ENCODE measurements at places on chromosomes 11 and 22. TPM values are rescaled to one million over a fixed set of nuclear protein-coding genes. Genes with fewer than 3 reads are reported as not detected.

DNA sequence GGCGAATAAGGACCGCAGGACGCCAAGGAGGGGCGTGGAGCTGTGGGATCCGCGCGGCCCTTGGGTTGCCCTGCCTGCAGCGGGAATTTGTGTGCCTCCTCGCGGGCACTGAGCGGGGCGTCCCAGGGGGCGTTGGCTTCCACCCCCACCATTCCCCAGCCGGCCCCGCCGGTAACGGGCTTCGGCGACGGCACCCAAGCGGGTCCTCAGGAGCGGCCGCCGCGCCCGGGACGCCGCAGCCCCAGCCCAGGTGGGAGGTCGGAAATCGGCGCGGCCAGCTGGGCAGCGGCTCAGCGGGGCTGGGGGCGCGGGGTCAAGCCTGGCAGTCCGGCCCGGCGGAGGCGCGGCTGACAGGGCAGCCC is 320 bp downstream of the CLTCL1 start:
- no peak for DNase-seq

DNA sequence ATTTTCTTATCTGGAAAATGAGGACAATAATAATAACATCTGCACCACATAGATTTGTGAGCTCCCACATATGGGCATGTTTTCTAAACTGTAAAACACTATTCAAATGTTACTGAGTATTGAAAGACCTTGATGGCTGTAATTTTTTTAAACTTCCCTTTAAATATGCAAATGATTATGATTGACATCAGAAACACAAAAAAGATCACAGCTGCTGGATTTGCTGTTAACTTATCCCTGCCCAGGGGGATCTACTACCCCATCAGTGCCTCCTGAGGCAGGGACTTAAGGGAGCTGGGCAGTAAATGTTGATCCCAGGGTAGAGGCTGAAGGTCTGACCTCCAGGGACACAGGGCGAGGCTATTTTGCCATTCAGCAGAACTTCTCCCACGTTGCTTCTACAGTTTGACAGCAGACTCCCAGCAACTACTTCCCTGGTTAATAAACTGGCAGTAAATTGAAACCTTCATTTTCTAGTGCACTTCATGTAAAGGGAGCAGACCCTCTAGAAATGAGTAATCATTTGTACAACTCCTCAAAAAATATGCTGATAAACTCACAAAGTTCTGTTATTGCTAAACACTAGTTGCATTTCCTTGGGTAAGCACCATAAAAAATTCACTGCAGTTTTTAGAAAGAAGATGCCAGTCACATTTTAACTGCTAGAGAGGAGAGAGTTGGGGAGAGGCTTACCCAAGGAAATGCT is 20.3 kb downstream of the TMPRSS5 start:
- DNase-seq, result no peak

DNA sequence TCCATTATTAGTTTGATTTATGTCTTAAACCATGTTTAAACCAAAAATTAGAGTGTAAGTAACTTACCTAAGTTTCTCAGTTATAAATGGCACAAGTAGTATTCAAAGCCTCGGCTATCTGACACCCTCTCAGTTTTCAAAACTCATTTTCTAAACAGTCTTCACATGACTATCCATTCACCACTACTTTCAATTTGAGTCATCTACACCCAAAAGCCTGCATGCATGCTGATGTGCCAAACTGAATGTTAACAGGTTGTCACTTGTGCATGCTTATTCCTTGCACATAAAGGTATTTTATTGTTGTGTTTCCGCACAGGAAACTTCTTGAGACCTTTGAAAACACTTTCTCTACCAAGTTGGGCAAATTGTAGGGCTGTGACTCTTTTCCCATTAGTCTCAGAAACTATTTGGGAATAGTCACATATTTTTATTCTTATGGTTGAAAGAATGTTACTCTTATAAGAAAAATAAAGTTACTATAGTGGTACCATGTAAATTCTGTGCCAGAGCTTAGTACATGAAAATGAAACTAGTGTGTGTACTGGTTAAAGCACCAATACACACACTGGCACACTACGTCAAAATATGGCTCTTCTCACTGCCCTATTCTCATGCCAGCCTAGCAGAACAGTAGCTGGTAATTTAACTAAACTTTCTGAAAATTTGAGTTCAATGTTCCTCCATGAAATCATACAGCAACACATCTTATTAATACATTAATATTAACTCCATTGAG is 2.2 kb upstream of the OR51E2 start:
- DNase-seq, result no peak

GRCh38 chr22:42258126-42258525 is 12.3 kb downstream of the TCF20 start:
- no peak for DNase-seq

The TIMM10B gene
- 60.6 TPM for total RNA-seq

The SCARF2 gene
- 9.8 TPM for total RNA-seq

The PGA4 gene
- 9.9 TPM for total RNA-seq

DNA sequence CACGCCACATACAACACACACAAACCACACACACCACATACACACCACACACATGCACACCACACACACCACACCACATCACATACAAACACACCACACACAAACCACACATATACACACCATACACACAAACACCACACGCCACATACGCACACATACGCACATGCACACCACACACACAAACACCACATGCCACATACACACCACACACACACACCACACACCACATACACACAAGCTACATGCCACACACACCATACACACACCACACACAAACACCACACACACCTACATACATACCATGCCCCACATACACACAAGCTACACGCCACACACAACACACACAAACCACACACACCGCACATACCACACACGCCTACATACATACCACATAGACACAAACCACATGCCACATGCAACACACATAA is 15.7 kb upstream of the TH start:
- DNase-seq, result no peak

The ZBED5 gene
- 16.5 TPM for total RNA-seq

The SCN4B gene
- total RNA-seq, result 2.8 TPM

- no peak for DNase-seq
Observed at GRCh38 chr11:36229091-36229705, 60.0 kb downstream of the COMMD9 start.

DNA sequence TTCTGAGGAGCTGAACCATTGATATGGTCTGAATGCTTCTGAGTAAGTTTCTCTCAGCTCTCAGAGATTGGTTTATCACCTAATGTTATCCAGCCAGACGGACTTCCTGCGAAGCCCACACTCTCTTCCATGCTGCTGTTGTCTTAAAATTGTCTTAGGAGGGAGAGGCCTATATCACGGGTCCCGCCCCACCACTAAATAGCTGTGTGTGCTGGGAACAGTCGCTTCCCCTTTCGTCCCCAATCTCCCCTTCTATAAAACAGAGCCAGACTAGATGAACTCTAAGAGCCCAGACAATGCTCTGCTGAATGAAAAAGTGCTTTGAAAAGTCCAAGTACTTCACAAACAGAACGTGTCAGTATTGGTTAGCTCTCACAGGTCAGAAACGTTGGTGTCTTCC is 81.4 kb upstream of the AKIP1 start:
- DNase-seq, result no peak

DNA sequence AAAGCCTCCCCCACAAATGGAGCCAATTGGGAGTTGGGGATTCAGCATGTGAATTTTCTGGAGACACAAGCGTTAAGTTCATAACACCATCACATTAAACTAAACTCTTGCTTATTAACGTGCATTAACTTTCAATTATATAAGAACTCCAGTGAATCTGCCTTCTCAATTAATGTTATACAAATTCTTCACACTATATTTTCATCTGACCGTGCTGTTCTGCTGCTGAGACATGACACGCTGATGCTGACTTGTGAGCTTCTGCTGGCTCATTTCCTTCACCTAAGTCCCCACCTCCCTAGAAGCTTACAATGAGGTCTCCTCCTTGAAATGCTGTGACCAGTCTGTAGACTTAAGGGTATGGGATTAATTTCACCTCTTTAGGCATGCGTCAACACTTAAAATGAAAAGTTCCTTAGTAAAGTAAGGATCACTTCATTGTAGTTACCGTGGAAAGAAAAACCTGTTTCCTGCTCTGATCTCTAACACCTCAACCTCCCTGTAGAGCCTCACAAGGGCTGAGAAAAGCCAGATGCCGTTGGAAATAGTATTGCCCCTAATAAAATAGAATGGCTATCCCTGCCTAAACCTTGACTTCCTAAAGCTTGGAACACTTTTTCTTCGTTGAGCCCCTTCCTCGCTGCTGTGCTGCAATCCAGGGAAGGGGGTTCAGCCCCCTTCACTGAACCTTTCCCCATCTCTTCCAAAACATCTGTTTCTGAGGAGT is 2.2 kb downstream of the HBG2 start:
- no peak for DNase-seq

DNA sequence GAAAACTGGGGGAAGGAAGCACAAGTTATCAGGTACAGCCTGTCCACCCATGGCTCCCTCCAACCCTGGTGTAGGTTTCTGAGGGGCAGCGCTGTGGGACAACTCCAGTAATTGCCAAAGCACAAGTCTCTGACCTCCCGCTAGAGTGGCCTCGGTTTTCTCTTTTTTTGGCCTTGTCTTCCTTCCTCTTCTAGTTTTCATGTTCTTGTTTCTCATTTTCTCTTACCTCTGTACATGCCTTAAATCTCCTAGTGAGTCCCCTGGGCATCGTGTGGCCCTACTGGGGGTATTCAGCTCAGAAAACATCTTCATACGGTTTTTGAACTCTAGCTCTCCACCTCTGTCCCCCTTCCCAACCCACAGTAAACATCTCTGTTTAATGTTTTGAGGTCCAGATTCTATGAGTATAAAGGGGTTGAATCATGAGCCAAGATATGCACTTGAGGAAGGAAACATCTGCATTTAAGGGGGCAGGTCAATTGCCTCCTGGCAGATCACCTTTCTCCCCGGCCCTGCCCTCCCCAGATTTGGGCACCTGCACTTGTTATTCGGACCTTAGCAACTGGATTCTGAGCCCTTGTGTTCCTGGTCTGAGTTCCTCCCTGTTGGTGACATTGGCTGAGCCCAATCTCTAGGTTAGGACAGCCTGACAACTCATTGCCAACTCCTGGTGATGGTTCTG is 8.4 kb upstream of the LMO2 start:
- DNase-seq, result no peak

GRCh38 chr11:124179310-124179709 is 3.8 kb upstream of the OR10D3 start:
- DNase-seq, result no peak

- DNase-seq, result no peak
Observed at GRCh38 chr11:19980388-19980787, 179.9 kb downstream of the DBX1 start.

DNA sequence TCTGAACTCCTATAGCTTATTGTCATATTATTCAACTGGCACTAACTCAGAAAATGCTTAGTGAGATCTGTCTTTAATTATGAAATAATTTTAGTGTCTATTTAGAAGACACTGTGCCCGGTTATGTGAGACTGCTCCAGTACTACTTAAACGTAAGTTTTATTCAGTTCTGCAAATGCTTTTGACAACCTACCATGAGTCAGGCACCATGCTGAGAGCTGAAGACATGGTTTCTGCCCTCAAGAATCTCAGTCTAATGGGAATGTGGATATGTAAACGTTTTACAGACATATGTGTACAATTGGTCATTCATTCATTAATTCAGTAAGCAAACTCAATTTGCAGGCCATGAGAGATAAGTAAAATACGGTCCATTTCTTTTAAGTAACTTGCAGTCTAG is 40.0 kb downstream of the DCUN1D5 start:
- DNase-seq, result no peak

The C1QTNF5 gene
- total RNA-seq, result 46.4 TPM

The DCPS gene
- 8.2 TPM for total RNA-seq

- DNase-seq, result no peak
Observed at GRCh38 chr11:3916962-3917361, 61.5 kb downstream of the STIM1 start.

The SHISAL1 gene
- total RNA-seq, result 0.47 TPM

The PDGFB gene
- 17.1 TPM for total RNA-seq

GRCh38 chr11:117096201-117096991 is 1.8 kb downstream of the SIK3 start:
- DNase-seq, result no peak

- no peak for DNase-seq
Observed at GRCh38 chr11:101010899-101011298, 118.7 kb downstream of the PGR start.

The LRRC4C gene
- total RNA-seq, result 3.5 TPM

- no peak for DNase-seq
Observed at GRCh38 chr11:27285761-27286160, 77.3 kb downstream of the CCDC34 start.

DNA sequence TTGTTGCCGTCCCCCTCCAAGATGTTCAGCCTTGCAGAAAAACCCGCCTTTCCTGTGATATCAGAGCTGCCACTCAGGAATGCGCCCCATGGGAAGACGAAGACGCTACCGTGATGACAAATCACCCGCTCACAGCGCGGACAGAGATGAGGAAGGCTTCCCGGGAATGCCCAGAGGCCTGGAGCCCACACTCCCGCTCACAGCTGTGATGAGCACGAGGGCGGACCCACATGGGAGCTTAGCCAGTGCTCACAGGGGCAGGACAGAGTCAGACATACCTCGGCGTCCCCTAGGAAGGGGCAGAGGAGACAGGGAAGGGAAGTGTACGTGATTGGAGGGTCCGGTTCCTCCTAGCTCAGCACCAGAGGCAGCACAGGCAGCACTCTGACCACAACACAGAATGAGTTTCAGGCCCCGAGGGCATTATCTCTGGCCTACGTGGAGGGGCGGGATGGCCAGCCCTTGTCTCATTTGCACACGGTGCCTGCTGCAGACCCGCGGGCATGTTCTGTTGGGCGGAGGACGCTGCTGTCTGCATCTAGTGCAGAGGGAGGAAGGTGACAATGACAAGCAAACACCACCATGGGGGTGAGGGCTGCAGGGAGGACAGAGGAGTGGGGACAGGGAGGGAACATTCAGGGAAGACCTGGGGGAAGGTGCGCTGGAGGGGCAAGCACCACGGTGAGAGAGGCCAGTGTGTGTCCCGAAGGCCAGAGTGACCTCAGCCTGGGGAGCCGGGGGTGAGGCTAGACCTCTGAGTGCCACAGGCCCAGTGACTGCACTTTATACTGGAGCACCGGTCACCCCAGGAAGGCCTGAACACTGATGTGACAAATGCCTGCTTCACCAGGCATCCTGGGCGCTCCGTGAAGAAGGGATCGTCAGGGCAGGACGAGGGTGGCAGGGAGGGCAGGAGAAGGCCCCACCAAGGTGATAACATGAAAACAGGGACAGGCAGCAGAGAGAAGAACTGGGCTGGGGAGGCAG is 79.6 kb downstream of the CELSR1 start:
- DNase-seq, result no peak

GRCh38 chr11:111999111-111999510 is 26.1 kb upstream of the DLAT start:
- no peak for DNase-seq

DNA sequence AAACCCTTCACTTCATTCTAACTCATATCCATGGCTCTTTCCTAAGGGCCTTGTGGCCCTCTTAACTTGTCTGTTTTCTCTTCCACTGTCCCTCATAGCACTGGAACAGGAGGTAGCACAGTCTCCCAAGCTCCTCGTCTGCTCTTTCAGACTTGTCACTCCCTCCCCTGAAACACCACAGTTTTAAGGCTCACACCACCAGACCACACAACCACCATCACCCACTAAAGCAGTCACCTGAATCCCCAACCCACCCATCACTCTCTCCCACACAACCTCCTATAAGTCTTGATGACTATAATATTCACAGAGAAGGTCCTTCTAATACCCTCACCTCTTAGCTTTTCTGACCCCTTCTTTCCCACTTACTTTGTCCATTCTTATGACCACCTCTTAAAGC is 11.1 kb upstream of the VWCE start:
- no peak for DNase-seq

GRCh38 chr11:10327254-10327653 is 22.4 kb downstream of the ADM start:
- no peak for DNase-seq
